Cortex of kidney (tissue), 1 donor: ENCODE measurements at places on chromosomes 5 and 9.

- DNase-seq = no peak
Measured at GRCh38 chr9:93139365-93140182, 5.5 kb upstream of the NINJ1 start.

GRCh38 chr5:175557778-175558177 lies 79.4 kb downstream of the SFXN1 start:
- DNase-seq = no peak

- DNase-seq = no peak
Measured at GRCh38 chr9:25418974-25419373, 259.3 kb downstream of the TUSC1 start.

GRCh38 chr9:120926397-120926928 lies at the start of gene TRAF1:
TRAF1 (minus strand) TSS chr9:120926796; CDS start chr9:120926075, 721 bp downstream.
- DNase-seq = no peak

DNA sequence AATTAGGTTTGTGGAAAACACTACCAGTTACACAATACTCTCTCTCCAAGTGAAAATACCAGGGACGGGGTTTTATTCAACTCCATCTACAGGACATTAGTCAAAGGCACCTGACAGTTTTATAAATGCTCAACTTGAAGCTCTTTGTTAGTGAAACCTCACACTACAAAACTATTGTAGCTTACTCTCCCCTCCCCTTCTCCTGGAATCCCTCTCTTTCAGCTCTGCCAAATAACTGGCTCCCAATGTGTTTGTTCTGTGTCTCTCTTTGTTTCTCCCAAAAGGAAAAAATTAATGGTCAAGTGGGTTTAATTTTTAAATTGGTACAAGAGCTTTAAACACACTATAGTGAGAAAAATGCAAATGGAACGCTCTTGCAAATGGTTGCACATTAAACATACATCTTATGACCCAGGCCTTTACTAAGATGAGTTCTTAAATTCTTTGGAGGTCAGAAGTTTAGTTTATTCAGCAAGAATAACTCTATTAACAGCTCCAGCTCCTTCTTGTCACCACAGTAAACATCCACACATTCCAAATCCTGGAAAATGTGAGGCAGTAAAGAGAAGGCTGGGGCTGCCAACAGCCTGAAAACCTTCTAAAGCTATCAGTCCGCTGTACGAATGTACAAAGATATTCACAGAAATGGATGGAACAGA lies 48.4 kb downstream of the ZNF608 start:
- DNase-seq = no peak
